Activated naive CD8-positive, alpha-beta T cell treated with anti-CD3 and anti-CD28 coated beads, Interleukin-2, amount 10 ng/mL, durations not matched to agents 7 days and 5 days (primary cell): ENCODE measurements at places on chromosomes 4 and X. TPM values are rescaled to one million over a fixed set of nuclear protein-coding genes. Genes with fewer than 3 reads are reported as not detected.

Gene ITGB1BP2
- total RNA-seq = 4.9 TPM

Gene IGFBP7
- not detected for total RNA-seq

Gene WDR17
- total RNA-seq = 1.2 TPM

Gene CLCN4
- 0.25 TPM for total RNA-seq

Gene MAGIX
- 0.91 TPM for total RNA-seq

Gene RRH
- total RNA-seq = not detected

Gene MAGT1
- total RNA-seq = 44.8 TPM

Gene CYP4V2
- 18.3 TPM for total RNA-seq

Gene FGF13
- not detected for total RNA-seq
